ENCODE measurements at places on chromosomes 11 and 22.

GRCh38 chr22:27666272-27666997, 135.1 kb downstream of the MN1 start:
- DNase-seq: no peak

- no peak for DNase-seq
These were observed 28.9 kb upstream of the SHISAL1 start for GRCh38 chr22:44341431-44342346.

- DNase-seq: no peak
These were observed 148.0 kb upstream of the B3GAT1 start for GRCh38 chr11:134560066-134560465.

DNA sequence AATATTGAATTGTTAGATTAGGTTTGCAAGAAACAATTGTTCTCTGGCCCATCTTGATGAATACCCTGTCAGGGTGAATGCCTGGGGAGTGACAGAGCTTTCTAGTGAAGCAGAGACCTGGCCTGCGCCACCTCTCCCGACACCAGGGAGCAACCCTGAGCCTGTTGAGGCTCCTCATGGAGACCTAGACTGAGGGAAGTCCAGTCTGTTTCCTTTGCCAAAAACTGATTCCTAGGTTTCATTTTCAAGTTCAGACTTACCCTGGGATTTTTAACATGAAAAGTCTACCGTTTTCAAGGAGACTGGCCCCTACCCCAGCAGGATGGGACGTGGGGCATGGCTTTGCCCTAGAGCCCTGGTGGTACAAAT, 173.7 kb upstream of the SORL1-AS1 start:
- DNase-seq: no peak

DNA sequence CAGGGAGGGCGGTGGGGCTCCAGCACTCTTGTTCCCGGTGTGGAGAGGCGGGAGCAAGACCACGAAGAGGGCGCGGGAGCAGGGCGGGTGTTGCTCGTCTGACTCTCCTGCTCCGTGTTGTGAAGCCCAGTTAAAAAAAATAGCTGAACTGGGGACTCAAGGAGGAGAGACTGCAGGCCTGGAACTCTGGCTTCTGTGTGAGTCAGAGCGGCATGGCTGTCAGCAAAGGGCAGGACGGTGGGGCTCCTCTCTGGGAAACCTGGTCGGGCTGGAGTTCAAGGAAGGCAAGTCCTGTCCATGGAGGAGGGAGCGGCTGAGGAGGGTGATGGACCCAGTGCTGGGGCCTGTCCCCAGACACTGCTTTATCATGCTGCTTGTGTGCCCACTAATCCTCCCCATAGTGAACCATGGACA, 152.3 kb downstream of the FEZ1 start:
- DNase-seq: no peak

DNA sequence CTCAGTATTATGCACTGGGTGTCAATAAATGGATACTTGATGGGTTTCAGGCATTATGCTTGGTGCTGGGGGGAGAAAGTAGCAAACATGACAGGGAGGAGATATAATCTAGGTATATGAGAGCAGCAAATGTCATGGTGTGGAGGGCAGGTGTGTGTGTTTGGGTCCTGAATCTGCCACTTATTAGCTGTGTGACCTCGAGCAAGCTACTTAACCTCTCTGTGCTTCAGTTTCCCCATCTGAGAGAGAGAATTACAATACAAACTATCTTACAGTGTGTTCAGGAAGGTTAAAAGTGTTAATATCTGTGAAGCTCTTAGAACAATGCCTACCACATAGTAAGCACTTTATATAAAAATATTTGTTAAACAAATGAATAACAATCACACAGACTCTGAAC, 2.8 kb downstream of the SLC22A8 start:
- DNase-seq: no peak

DNA sequence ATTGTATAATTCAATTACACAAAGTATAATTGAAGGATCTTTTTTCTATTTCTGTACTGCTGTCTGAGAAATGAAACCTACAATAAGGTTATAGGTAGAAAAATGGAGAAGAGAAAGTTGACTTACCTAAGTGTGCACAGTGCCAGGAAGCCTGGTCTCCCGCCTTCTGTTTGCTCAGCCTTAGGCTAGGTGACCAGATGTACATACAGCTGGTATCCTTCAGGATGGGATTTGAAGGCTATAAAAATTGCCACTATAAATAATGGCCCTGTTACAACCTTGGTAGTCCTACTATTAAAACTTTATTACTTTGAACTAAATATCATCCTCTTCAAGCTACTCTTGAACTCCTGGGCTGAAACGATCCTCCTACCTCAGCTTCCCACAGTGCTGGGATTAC, 19.7 kb downstream of the OR51E2 start:
- DNase-seq: no peak

DNA sequence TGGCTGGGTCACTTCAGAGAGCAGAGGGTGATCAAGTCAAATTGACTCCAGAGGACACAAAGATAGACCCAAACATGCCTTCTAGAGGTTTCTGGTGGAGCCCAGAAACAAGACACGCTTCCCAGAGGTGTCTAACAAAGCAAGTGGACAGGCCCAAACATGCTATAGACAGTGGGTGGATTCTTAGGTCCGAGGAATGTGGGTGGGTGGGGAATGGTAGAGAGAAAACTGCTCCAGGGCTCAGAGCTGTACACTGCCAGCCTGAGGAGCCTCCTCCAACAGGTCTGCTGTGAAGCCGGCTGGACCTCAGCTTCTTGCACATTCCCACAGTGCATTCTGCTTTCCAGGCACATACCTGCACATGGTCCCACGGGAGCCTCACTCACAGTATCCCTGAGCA, 116.8 kb upstream of the NECTIN1 start:
- DNase-seq: no peak

- DNase-seq: no peak
These were observed 8.1 kb upstream of the DGKZ start for GRCh38 chr11:46338988-46339666.

GRCh38 chr11:128707681-128708080, 13.8 kb downstream of the FLI1 start:
- DNase-seq: no peak

DNA sequence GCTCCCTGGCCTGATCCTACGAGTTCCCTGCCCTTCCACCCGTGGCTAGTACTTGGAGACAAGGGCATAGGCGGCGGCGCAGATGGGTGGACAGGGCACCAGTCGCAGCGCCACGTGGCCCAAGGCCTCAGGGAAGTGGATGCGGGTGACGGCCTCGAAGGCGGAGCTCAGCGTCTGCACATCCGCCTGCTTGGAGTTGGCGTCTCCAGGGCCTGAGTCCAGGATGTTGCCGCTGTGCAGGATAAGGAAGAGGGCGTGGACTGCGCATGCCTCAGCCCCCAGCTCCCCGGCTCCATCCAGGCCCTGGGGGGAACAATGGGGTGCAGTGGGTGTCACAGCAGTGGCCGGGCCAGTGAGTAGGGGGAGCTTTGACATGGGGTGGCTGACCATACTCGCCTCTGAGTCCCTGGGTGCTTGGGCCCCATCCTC, 6.6 kb downstream of the PITPNM1 start:
- no peak for DNase-seq

DNA sequence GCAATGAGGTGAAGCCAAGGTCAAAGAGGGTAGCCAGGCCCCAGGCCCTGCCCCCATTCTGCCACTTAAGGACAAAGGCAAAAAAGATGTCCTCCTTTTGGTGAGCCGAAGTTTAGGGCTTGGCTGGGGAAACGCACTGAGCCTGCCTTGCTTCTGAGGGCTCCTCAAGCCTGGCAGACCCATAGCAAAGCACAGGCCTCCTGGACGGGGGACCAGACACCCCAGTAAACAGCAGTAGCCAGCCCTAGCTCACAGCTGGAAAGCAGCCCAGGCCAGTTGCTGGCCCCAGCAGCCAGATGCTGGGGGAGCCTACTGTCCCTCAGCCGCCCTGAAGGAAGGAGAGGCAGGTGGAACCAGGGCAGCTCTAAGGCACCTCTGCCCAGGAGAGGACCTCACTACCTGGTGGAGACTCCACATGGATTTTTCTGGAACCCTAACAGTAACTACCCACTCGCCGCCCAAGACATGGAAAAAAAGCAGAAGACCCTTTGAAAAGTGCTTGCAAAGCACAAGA, 3.8 kb upstream of the PYGM start:
- DNase-seq: no peak

GRCh38 chr11:120994091-120994859, 29.6 kb upstream of the TBCEL start:
- no peak for DNase-seq

- DNase-seq: no peak
These were observed 127.0 kb upstream of the CTSC start for GRCh38 chr11:88464528-88464927.

DNA sequence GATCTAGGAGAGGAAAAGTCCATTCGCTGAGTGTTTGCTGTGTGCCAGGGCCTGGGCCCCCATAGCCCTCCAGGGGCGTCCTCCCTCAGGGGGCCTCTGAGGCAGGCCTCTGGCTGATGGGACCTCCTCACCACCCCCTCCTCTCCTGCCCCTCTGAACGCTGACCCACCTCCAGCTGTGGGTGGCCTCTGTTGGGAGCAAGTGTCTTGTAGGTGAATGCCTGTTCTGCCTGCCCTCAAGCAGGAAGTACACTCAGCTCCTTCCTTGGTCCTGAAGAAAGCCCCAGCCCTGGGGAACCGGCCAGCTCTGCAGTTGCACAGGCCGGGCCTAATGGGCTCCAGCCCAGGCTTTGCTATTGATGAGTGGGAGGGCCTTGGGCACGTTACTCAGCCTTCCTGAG, 3.5 kb downstream of the MYO7A start:
- DNase-seq: no peak

- no peak for DNase-seq
These were observed 27.6 kb downstream of the SLC6A5 start for GRCh38 chr11:20627026-20627425.

DNA sequence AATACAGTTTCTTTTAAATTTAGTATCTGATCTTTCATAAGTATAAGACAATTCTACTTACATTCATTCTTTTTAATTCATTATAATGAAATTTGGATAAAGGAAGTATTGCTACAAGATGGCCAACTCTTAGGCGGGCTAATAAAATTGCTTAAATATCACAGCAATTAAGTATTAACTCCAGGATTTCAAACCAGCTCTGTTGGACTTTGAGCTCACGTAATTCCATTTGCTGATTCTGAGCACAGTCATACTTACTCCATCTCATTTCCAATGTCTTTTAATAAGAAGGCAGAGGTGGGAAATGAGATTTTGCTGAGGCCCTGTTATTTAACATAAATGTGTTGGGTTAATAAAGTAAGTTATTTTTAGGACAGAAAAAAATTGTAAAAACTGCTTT, 748.1 kb downstream of the KCNA4 start:
- no peak for DNase-seq

DNA sequence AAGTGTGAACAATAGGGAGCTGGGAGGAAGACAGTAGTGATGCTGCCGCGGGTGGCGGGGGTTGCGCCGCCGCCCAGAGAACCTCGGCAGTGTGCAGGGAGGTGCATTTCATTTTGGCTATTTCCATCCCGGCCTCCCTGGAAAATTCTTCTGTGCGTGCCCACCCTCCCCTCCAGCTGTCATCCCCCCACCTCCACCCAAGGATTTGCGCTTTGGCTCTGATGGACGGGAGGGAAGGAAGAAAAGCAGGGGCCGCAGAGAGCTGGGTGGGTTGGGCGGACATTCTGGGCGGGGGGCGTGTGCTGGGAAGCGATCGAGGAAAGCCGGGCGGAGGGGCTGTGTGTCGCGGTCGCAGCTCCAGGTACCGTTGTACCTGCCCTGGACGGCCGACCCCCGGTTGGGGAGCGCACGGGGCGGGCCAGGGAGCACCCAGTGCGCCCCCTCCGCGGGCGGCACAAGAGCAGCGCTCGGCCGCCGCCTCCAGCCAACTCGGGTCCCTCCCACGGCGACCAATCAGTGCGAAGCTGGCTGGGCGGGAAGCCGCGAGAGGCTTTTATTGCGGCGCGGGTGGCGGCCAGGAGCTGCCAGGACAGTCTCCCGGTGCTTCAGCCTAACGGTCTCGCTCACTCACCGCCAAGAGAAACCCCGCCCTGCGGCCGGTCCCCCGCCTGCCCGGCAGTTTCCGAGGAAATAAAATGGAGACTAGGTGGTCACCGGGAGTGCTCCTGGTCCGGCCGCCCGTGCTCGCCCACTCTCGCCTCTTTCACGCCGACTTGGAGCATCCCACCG, 1.6 kb downstream of the NCAM1 start:
- no peak for DNase-seq

GRCh38 chr11:63212742-63213141, 30.7 kb downstream of the SLC22A25 start:
- peak; percentile 1 for DNase-seq

DNA sequence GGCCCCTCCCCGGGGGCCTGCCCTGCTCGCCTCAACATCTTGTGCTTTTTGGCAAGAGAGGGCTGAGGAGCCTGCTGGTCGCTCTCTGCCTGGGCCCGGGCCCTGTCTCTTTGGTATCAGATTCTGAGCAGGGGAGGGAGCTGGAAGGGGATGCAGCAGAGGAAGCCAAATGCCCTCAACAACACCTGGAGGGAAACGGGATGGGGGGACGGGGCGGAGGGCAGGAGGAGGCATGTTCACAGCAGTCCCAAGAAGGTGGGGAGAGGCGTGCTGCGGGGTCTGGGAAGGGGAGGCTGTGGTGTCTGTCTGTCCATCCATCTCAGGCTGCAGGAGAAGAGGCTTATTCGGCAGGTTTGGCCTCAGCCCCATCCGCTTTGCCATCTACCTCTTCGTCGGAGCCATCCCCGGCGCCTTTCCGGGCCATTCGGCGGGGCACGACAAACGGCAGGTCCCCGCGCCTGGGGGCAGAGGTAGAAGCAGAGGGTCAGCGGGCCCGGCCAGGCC, 29.4 kb downstream of the APOL1 start:
- DNase-seq: no peak

DNA sequence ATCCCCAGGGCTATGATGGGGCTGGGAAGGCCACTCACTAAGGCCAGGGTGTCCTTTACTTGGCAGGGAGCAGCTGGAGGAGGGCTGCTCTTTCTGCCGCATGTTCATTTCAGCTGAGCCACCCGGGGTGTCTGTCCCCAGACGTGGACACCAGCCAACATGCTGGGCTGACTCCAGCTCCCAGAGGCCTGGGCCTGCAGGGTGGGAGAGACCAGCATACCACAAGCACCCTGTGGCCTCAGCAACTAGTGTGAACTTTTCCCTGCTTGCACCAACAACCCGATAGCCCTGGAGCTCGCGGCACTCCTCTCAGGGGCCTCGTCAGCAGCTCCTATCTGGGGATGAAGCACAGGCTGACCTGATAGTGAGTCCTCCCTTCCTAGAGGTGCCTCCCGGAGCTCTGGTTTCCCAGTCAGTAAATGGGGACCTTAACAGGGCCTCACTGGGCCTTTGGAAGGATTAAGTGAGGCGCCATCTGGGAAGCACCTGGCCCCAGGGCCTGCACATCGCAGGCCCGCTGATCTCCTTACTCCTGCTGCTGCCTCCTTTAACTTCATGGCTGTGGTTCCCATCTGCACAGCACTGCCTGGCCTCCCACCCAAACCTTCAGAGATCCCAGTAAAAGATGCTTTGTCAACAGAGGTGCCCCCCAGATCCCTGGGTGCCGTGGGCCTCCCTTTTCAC, 83.4 kb downstream of the GALNT18 start:
- DNase-seq: no peak

Data from activated CD4-positive, alpha-beta T cell treated with anti-CD3 and anti-CD28 coated beads, Interleukin-2, amount 50 U/mL, for 4 hours (primary cell).